Suprapubic skin (tissue), 4 donors: ENCODE measurements at places on chromosomes 4 and X. TPM values are rescaled to one million over a fixed set of nuclear protein-coding genes. Genes with fewer than 3 reads are reported as not detected.

PCDH10 gene
- 0.68 TPM for total RNA-seq

DNA sequence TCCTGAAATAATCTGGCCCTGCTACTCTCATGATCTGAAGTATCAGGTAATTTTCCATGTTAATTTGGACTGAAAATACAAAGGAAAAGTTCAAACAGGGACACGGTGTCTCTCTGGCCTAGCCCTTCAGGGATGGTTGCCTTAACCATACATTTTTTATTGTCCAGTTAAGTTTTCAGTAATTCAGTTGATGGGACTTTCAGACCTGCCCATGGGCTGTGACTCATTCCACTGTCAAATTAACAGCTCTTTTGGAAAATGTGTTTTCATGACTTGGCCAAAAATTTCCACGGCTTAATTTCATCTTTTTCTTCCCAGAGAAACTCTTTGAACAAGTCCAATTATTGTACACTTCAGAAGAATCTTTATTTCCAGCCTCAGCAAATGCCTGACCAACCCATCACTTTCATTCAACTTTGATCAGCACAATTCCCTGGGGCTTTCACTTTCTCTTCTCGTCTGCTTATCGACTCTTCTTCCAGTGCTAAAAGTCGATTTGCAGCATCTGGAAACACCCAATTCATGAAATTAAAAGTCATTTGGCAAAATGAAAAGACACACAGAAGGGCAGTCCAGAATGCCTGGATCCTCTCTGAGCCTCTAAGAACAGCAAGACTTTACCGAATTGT, 293.9 kb downstream of the RAB28 start:
- no peak for DNase-seq

DNA sequence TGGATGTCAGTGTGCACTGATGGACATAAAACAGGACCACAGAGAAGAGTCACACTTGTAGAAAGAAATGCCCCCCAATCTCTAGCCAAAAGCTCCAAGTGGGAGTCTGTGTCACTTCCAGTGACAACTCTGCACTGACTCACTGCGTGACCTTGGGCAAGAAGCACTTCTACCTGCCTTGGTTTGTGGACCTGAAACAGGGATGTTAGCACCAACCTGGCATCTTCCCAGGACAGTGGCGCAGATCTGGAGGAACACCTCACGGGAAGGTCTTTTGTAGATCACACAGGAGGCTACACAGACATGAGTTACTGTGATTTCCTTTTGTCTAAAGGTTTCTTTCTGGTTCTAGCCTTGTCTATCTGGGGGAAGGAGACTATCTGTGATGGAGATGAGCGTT, 80.5 kb upstream of the DHRSX start:
- DNase-seq, result no peak

CSAG1 gene
- total RNA-seq, result not detected
